ENCODE measurements at places on chromosomes 16 and 17.

DNA sequence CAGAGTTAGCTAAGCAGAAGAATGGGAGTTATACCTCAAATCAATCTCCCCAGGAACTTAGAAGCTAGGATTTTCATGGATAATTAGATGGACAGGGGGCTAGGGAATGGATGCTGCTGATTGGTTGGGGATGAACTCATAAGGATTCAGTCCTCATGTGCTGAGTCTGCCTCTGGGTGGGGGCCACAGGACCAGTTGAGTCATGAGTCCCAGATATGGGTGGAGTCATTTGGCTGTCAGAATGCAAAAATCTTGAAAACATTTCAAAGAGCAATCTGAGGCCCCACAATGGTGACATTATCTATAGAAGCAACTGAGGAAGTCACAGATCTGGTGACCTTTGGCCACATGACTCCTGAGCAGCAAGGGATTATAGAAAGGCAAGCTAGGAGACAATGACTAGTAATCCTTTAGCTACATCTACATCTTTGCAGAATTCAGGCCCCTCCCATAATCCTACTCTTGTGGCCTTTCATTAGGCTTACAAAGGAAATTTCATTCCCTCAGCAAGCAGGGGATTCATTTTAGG lies 82.6 kb upstream of the CCL2 start:
- no peak for DNase-seq

DNA sequence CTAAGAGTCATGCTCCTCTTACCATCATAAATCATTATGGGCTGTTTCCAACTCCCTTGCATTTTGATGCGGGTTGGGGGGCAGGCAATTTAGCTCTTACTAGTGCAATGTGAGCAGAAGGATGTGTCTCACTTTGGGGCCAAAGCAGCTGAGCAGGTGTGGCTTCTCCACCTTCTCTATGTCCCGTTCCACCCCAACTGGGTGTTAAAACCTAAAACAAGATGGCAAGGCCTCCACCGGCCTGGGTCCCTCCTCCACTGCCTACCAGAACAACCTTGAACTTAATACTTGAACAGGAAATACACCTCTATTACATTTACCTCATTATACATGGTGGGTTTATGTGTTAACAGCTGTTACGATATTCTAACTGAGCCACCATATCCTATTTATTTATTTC lies 52.8 kb downstream of the TOX3 start:
- no peak for DNase-seq

- peak; percentile 21 for DNase-seq
These were observed 32.0 kb upstream of the ABCA5 start for GRCh38 chr17:69358688-69359596.

DNA sequence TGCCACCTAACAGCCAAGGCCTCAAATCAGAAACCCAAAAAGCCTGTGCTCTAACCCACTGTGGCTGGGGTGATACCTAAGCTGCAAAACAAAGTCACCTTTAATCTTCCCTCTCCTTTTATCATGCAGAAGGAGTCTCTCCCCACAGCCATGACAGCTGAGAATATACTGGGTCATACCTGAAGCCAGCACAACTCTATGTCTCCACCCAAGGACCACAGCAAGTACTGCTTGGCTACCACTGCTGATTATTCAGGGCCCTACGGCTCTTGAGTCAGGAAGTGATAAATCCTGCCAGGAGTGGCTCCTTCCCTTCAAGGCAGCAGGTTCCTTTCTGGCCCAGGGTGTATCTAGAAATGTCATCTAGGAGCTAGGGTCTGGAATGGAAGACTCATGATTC lies 151.5 kb upstream of the TOM1L1 start:
- DNase-seq = no peak

GRCh38 chr17:65459677-65460347 lies 101.6 kb downstream of the AXIN2 start:
- DNase-seq = no peak

GRCh38 chr17:80817861-80818260 lies 173.8 kb upstream of the CHMP6 start:
- DNase-seq = no peak

DNA sequence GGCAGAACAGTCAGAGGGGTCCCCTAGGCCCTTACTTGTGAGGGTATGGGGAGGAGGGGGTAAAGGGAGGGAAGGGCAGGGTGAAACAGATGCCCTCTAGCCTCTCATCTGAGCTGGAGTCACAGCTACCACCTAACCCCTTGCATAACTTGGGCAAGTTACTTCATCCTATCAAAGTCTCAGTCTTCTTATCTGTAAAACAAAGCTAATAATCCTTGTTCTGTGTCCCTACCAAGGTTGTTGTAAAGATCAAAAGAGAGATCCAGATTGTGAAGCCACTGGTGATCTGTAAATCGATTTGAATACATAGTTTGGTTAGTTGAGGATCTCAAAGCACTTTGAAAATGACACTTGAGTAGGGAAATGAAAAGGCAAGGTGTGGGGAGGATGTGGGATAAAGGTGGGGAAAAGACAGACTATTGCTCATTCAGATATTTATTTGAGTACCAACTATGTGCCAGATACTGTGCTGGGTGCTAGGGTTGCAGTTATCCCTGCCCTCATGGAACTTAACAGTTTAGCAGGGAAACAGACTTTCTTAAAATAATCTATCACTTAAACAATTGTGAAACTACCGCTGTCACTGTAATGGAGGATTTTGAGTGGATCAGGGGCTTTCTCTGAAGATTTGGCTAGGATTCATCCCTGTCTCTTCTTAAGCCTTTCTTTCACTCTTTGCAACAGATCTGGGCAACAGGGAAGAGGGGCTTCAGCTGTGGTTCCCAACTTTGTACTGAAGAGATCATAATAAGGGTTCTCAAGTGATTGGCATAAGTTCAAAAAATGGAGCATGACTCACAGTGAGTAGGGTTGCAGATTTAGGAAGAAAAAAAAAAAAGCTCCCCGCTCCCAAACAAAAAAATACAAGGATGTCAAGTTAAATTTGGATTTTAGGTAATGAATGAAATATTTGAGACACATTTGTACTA lies 3.0 kb downstream of the HEATR9 start:
- no peak for DNase-seq

DNA sequence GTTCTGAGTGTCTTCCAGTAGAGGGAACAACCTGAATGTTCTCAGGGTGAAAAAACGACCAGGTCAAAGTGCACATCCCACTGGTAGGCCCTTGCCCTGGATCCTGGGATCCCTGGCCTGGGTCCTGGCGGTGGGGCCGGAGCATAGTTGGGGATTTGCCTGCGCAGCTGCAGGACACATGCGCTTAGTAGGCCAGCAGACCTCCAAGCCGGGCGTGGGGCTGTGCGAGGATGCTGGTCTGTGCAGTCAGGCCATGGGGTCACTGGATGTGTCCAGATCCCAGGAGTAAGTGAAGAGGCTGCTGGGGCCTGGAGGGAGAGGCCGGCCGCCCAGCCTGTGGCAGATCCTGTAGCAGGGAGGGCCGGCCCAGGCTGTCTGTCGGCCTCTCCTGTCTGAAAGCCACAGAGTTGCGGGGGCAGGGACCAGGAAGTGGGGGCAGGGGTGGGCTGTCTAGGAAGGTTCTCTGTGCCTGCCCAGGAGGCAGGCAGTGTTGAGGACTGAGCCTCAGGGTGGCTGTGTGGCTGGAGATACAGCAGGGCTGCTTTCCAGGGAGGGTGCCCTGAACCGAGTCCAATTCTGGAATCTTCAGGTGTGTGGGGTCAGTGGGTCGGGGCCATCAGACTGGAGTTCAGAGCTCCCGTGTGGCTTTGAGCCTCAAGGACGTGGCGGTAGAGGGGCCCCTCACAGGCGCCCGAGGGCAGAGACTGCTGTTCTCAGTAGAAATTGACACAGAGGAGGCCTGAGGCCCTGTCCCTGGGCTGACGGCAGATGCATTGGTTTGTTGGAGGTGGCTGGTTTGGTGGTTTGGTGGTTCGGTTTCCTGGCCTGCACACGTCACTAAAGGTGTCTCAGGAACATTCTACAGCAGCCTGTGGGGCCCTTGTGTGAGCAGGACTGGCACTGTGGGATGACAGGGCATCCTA lies 17.2 kb upstream of the NUDT16L1 start:
- DNase-seq = no peak

GRCh38 chr17:43030137-43030767 lies 5.2 kb downstream of the RND2 start:
- no peak for DNase-seq

DNA sequence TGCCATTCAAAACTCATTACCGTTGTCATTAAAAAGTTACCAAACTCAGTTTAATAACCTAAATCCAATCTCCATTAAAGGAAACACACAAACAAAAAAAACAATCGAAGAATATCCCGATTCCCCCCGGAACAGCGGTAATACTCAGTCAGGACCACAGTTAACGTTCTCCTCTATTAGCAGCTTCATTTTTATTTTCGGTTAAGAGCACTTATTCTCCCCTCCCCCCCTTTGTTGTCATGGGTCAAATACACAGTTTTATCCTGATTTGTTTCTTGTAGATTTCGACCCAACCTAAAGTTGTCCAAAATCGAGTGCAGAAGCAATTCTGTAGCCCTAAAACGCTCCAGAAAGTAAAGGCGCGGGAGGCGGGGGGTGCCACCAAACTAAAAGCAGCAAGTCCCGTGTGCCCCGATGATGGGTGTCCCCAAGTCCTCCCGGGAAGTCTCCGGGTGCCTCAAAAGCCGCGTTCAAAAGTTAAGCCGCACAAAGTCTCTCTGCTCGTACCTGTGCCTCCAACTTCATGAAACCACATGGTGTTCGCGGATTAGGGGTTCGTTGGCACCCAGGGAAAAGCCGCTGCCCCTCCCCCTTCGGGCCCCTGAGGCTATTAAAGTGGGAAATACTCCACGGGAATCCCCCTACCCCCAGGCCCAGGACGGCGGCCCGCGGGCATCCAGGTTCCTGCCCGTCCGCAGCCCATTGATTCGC lies 996 bp downstream of the SUMO2 start:
- DNase-seq = no peak

DNA sequence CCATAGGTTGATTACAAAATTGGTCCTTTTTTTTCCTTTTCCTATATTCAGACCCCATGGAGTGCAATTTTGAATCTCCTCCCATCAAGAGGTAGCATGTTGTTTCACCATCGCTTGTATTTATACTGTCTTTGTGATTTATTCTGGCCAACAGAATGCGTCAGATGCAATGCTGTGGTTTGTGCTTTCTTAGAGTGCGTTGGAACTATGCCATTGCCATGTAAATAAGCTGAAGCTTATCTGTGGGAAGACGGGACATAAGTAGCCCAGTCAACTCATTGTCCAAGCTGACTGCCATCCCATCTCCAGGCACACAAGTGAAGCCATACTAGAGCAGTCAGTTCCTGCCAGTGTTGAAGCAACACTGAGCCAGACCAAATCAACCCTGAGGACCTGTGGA lies 1339.3 kb upstream of the GOT2 start:
- no peak for DNase-seq

DNA sequence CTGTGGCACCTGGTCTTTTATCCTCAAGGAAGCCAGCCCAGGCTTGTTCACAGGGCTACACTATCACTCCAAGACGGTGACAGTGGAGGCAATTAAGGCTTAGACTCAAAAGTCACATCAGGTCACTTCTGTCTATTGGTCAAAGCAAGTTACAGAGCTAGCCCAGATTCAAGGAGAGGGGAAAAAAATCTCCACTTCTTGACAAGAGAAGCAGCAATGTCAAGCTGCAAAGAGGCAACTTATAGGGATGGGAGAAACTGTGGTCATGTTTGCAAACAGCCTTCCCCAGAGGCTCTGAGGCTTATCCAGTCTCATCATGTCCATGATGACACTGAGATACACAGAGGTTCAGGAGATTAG lies 31.6 kb downstream of the SERPINF1 start:
- DNase-seq = no peak

- no peak for DNase-seq
These were observed 1.5 kb downstream of the MRC2 start for GRCh38 chr17:62628831-62629555.

DNA sequence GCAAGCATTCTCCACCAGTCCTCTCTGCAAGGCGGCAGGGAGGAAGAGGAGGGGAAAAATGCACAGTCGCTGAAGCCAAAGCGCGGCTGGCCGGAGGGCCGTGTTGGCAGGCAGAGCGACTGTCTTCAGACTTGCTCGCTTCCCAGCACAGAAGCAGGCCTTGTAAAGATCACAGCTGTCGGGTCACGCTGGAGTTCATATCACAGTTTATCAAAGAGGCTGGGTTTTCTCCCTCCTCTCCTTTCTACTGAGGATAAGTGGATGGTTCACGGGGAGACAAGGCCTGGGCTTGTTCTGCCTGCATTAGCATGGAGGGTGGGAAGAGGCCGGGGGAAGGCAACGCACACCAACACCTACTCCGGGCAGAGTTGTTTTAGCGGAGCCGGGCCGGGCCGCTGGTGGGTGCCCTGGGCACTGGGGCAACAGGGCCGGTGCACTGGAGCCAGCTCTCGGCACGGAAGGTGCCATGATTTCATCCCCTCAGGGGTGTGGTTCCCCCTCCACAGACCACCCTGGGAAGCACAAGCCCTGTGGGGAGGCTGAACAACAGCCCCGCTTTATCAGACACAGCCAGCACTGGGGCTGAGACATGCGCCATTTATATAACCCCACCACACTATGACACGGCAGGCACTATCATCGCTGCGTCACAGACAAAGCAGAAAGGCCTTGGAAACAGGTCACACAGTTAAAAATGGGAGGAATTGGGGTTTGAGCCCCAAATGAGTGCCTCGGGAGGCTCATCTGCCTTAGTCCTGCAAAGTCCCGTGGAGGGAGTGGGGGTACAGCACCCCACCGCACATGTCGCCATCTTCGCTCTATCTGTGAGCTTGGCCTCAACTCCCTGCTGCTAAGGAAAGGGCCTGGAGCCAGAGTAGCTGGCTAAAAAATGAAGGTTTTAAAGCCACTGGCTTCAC lies 40.3 kb upstream of the MTSS2 start:
- DNase-seq = no peak

GRCh38 chr17:63983320-63983719 lies 10.6 kb upstream of the SCN4A start:
- DNase-seq = no peak

- no peak for DNase-seq
These were observed 936 bp upstream of the RASL10B start for GRCh38 chr17:35730400-35731005.

DNA sequence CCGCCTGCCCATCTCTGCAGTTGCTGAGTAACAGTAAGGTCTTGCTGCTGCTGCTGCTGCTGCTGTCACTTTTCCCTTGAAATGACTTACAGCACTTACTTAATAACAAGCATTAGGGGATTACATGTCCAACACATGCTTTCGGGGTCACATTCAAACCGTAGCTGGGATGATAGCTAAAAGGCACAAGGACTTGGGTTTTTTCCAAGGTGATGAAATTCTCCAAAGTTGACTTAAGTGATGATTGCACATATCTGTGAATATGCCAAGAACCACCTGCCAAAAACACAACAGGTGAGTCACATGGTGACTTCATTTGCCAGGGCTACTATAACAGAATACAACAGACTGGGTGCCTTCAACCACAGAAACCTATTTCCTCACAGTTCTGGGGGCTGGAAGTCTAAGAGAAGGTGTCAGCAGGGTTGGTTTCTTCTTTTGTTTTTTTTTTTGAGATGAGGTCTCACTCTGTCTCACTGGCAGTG lies 121.9 kb upstream of the TNRC6C start:
- no peak for DNase-seq

- DNase-seq = no peak
These were observed 572 bp downstream of the KSR1 start for GRCh38 chr17:27456681-27457359.

- no peak for DNase-seq
These were observed 479.3 kb upstream of the ZFHX3 start for GRCh38 chr16:73527187-73527586.

GRCh38 chr17:48549281-48549630 lies 4.3 kb upstream of the HOXB2 start:
- no peak for DNase-seq

GRCh38 chr17:61310590-61310989 lies 89.1 kb upstream of the TBX2 start:
- DNase-seq = no peak
